ENCODE measurements at places on chromosomes 6 and 20.
A peak's percentile ranks its signal among the peaks of the same experiment; 100 is the strongest.

GRCh38 chr6:132961122-132961521, 146.8 kb downstream of the RPS12 start:
- DNase-seq: no peak

- no peak for DNase-seq
These were observed 18.1 kb downstream of the RIPK1 start for GRCh38 chr6:3086282-3086946.

DNA sequence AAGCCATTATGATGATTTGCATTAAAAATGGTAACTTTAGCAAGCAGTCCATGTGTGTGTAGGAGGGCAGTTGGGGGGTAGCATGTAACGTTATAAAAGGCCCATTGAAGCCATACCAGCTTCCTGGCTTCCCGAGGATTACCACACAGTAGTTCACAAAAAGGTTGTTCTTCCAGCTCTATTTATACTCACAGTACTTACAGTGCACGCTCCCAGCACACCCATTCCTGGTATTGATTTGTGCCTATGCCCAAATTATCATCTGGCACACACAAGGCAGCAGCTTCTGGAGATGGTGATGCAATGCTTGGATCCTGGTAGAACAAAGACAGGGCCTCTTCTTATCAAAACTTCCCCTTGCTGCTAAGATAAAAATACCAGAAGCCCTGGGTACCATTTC, 436.8 kb downstream of the HAO1 start:
- DNase-seq: no peak

- DNase-seq: no peak
These were observed 60.0 kb upstream of the TNFAIP3 start for GRCh38 chr6:137806914-137807682.

DNA sequence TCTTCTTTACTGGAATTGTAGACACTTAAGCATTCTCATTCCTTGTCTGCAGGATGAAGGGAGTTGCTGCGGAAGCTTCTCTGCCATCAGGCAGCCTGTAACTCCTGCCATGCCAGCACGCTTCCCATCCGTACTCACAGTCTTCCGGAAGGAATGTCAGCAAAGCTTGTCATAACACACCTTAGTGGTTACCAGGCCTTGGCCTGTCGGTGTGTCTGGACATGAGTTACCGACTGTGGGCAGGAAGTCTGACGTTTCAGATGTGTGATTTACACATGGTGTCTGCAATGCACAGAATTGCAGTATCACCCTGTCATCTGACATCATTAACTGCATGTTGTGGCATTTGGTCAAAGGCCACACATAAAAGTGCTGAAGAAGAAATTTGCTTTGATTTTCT, 102.2 kb downstream of the SLC24A3 start:
- DNase-seq: no peak

GRCh38 chr6:99348288-99349170, 945 bp downstream of the FAXC start:
- DNase-seq: no peak

DNA sequence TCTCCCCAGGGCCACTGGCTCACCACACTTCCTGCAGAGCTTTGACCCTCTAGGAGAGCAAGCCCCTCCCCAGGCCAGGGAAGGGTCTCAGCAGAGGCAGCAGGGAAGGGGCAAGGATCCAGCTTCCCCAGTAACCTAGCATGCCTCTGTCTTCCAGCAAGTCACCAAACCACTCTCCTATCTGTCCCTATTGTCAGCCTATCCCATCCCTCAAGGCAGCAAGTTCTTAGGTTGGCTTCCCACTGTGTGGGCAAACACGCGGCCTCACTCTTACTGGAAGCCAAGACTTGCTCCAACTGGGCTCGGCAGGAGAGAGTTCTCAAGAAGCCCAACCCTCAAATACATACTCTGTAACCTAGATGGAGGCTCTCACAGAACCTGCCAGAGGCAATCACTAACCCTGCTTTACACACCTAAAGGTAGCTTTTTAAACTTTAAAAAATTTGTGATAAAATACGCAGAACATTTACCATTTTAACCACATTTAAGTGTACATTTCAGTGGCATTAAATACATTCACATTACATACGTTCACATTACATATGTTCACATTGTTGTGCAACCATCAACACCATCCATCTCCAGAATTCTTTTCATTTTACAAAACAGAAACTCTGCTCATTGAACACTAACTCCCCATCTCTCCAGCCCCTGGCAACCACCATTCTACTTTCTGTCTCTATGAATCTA, 58.5 kb downstream of the MRPL14 start:
- DNase-seq: no peak

GRCh38 chr6:7546896-7547295, 5.4 kb downstream of the DSP start:
- DNase-seq: no peak

GRCh38 chr6:109187399-109188114, 92.2 kb downstream of the CEP57L1 start:
- DNase-seq: peak; percentile 37

All from activated CD4-positive, alpha-beta T cell treated with anti-CD3 and anti-CD28 coated beads for 1 hour (primary cell).